Skin of body (tissue), 3 donors: ENCODE measurements at places on chromosomes 1 and 21.

DNA sequence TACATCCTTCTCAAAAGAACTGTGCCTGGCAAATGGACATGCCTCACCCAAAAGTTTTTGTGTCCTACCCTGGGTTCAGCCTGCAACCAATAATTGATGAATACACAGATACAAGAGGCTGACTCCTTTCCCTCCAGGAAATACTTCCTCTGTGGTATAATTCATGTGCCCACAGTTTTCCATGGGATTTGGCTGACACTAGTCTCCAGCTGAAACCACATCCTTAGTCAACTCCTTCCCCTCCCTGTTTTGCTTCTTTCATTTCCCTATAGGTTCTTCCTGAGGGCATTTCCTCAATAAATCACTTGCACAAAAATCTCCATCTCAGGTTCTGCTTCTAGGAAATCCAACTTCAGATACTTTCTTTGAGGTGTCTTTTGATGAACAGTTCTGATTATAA, 436.6 kb upstream of the C1orf87 start:
- DNase-seq = no peak

DNA sequence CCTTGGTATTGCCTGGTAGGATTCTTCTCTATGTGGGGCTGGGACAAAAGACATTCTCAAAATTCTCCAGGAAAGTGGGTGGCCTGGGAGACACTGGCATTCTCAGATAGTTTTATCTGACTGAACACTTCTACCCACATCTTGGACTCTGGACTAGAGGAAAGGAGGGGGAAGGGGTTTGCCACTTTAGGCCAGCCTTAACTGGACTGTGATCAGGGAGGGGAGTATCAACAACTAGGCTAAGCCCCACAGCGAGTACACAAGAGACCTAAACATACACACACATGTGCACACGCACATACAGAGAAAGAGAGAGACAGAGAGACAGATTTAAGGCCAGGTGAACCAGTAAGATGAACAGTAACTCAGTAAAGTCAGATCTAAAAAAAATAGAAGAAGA, 1.2 kb upstream of the SEMA6C start:
- no peak for DNase-seq

DNA sequence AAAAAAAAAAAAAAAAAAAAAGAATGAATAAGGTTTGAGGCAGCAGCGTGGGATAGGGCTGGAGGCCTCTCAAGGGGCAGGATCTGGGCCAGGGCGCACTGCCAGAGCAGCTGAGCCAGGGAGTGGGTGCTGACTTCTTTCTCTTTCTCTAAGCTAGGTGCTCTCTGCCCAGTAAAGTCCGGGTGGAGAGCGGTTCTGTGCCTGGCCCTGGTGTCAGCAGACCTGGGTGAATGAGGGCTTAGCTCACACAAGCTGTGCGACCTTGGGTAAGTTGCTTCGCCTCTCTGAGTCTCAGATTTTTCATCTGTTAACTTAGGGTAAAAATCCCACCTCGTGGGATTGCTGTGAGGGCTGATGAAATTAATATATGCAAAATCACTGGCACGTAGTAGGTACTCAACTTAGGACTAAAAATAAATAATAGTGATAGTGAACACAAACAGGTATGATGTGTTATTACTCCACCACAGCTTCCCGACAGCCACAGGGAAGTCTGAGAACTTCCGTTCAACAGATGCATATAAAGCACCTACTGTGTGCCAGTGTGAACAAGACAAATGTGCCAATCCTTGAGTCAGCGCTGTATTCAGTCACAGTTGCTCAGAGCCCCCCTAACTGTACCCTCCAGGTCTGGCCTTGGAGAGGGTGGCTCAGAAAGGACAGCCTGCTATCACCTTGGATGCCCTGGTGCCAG, 2.0 kb upstream of the FAM131C start:
- no peak for DNase-seq

- no peak for DNase-seq
These were observed 5.2 kb downstream of the DMRTA2 start for GRCh38 chr1:50417946-50418599.

- DNase-seq = no peak
These were observed 2.7 kb upstream of the SDHB start for GRCh38 chr1:17056551-17056950.

GRCh38 chr1:20446796-20447195, 39.2 kb downstream of the CAMK2N1 start:
- no peak for DNase-seq

DNA sequence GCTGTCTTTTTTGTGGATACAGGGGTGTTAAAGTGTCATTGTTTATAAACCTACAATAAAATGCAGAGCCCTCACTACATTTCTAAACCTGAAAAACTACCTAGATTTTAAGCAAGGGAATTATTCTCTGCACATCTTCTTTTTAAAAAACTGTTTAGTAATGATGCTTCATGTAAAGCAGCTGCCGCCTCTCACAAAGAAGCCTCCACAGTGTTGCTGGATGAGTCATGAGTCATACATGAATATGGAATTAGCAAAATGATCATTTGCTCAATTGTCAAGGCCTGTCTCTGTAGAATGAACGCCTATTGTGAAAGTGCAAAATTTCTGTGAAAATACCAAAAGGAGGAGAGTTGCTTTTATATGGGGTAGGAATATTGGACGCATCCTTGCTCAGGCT, 259.5 kb upstream of the CHRM3 start:
- DNase-seq = no peak

GRCh38 chr1:172680733-172681275, 21.9 kb downstream of the FASLG start:
- DNase-seq = no peak

DNA sequence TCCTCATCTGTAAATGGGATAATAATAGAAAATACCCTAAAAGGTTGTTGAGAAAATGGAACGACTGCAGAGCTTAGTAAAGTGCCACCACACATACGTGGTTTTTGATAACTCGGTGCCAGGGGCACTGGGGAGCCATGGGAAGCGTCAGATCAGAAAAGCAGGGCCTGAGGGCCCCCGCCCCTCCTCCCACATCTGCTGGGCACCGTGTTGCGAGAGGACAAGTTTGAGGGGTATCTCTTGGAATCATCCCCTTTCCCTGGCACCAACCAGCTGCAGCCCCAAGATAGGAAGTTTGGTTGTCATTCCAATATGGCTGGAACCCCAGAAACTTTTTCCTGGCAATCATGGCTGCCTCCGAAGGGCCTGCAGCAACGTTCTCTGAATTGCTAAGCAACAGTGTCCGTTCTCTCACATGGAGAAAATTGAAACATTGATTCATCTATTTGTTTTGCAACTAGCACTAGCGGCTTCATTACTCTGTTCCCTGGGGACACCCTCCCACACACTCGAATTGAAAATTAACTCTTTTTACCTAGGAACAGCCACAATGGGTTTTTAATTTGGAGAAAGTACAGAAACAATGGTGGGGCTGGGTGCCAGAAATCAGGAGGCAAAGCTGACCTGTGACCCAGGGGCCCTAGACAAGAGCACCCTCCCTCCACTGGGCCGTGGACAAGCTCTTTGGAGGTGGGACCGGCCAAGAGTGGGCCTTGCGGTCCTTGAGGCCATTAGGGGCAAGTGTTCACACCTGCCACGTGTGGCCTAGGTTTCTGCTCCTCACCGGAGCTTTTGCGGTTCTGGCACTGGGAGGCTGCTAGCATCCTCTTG, 190.0 kb upstream of the VAMP3 start:
- peak; percentile 14 for DNase-seq

- no peak for DNase-seq
These were observed 97.5 kb downstream of the DENND1B start for GRCh38 chr1:197677752-197678295.

- no peak for DNase-seq
These were observed 16.7 kb upstream of the SH3BGRL3 start for GRCh38 chr1:26263212-26263611.

DNA sequence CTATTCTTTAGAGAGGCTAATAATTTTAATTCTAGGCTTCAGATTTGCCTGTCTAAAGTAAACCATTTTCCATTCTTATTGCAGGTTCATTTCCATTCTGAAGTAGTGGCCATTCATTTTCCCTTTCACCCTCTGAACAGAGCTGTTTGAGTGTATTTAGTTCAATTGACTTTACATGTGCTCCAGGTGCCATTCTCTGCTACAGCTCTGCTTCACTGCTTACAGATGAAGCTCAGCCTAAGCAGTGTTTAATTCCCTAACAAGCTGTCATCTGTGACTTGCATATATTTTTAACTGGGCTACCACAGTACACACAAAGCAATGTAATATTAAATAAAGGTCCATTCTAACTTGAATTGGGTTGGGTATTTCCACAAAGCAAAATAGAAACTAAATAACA, 1031.6 kb downstream of the KCNT2 start:
- DNase-seq = no peak
